NCI-H1930 (cell line): ENCODE measurements at places on chromosomes 11 and 22.

GRCh38 chr11:12862696-12863469 is 146.2 kb upstream of the RASSF10 start:
- DNase-seq, result no peak

DNA sequence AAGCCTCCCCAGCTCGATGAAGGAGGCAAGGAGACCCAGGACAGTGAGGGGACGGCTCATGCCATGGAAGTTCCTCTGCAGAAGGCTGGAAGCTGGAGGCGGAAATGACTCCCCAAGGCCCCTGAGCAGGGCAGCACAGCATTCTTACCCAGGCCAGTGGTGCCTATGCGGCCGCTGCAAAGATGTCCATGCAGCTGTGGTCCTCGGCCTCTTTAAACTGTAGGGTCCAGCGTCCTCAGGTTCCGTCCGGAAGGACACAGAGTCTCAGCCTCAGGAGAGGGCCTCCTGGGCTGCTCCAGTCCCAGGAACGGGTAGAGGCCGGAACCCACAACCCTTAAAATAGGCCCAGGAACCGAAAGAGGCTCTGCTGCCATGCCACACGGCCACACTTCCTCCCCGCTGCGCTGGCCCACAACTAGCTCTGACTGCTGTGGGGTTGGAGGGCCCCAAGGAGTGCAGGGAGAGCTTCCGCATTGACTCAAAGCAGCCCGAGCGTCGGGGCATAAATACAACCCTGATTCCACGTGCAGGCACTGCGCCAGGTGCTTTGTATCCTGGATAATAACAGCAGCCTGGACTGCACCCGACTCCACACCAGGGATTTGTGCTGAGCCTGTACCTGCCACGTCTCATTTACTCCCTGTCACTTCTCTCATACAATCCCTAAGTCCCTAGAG is 5.5 kb downstream of the KIAA0930 start:
- no peak for DNase-seq

DNA sequence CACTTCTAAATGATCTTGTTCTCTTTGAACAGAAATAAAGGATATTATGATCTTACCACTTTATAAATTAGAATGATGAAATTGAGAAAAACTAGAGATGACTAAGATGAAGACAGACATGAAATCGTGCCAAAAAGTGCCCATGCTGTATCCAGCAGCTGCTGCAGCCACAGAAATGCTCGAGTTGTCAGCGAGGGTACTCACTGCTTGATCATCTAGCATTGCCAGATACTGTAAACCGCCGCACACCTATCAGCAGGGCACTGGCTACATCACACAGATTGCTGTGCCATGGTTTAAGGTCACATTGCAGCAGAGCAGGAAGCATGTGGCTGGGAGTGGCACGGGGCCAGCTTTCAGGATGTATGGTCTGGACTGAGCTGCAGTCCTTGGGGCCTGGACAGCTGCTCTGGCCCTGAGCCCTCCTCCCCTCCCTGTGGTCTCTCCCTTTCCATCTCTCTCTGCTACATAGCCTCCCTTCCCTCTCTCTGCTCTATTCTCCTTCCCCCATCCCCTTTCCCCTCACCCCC is 51.0 kb upstream of the SEPTIN5 start:
- no peak for DNase-seq

DNA sequence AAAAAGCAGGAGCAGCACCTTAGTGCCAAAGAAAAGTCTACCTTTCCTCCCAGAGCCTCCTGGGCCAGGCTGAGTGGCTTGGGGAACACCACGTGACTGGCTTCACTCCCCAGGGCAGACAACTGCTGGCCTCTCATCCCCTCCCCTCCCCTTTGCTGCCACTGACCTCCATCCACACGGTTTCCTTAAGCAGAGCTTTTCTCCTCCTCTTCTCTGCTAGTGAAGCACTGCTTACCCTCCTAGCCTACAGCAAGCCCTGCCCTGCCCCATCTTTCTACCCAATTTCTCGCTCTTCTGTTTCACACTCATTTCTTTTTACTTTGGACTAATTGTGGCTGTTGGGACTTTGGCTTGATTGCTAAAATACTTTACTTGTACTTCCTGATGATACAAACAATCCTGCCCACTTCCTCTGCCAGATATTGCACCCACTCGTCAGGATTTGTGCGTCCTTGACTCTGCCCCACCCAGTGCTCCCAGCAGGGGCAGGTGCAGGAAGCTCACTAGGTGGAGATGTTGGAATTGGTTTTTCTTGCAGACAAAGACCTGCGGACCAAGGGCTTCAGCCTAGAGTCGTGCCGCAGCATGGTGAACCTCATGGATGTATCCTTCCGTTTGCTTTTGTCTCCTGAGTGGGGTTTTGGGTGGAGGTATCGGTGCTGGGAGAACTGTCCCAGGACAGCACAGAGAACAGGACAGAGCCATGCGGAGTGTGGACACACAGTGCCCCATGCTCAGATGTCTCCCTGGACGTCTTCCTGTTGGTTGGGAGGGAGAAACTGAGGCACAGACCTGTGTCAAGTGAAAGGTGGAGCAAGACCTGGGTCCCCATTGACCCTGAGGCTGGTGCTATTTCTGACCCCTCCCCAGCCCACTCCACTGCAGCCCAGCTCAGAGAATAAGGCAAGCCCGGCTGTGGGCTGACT is 27.3 kb downstream of the CAPN1 start:
- no peak for DNase-seq

- DNase-seq, result no peak
Observed at GRCh38 chr11:94762208-94762607, 5.9 kb upstream of the AMOTL1 start.

GRCh38 chr11:27022659-27023251 is 17.9 kb upstream of the BBOX1 start:
- no peak for DNase-seq

- no peak for DNase-seq
Observed at GRCh38 chr11:68328374-68329091, 16.1 kb downstream of the LRP5 start.

GRCh38 chr11:117997823-117998579 is 11.8 kb downstream of the IL10RA start:
- no peak for DNase-seq

GRCh38 chr22:35749808-35750207 is 32.1 kb downstream of the APOL5 start:
- DNase-seq, result no peak

DNA sequence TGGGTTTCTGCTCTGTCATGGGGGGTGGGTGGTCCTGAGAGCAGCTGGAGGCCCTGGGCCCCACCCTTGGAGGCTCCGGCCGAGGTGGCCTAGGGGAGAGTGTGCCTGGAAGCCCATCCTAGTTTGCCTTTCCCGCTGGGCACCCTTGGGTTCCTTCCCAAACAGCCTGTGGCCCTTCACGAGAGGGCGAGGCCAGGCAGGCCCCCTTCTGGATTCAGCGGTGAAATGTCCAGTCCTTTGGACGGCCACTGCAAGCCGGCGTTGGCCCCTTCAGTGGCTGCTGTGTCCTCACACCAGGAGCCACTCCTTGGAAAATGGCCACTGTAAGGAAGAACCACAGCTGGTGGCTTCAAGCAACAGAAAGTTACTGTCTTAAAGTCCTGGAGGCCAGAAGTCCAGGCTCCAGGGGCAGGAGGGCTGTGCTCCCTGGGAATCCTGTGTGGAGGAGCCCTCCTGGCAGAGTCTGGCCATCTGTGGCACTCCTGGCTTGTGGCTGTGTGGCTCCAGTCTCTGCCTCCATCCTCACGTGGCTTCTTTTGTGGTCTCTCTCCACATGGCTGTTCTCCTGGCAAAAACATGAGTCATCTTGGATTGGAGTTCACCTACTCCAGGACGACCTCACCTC is 854.1 kb downstream of the TBC1D22A start:
- DNase-seq, result no peak

DNA sequence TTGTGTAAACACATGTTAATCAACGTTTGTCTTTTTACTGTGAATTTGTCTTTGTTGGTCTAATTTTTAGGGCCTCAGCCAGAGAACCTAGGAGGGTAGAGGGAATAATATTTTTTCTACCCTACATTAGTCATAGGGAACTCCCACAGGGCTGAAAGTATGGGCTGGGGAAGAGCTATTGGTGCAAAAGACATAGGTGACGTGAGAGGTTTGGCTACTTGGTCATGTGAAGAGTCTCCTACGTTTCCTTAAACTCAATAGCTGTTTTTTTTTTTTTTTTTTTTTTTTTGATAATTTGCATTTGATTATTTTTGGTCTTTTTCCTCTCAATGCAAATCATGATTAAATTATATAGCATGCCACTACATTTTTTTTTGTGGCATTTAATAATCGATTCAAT is 15.9 kb upstream of the MMP7 start:
- no peak for DNase-seq

- DNase-seq, result no peak
Observed at GRCh38 chr11:47406896-47407745, 1.3 kb upstream of the SLC39A13 start.

DNA sequence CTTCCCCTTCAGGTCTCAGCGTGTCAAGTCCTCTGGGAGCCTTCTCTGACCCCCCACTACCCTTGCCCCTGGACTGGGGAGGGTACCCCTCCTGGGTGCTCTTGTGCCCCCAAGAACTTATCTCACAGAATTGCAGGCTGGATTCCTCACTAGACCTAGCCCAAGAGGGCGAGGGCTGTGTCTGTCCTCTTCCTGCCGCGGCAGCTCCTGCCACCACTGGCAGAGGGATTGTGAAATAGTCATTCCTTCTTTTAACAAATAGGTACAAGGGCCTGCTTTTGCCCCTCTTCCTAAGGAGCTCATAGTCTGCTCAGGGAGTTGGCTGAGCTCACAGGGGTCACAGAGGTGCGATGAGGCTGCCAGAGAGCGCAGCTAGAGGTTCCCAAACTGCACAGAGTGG is 5.5 kb downstream of the RAB36 start:
- DNase-seq, result no peak

DNA sequence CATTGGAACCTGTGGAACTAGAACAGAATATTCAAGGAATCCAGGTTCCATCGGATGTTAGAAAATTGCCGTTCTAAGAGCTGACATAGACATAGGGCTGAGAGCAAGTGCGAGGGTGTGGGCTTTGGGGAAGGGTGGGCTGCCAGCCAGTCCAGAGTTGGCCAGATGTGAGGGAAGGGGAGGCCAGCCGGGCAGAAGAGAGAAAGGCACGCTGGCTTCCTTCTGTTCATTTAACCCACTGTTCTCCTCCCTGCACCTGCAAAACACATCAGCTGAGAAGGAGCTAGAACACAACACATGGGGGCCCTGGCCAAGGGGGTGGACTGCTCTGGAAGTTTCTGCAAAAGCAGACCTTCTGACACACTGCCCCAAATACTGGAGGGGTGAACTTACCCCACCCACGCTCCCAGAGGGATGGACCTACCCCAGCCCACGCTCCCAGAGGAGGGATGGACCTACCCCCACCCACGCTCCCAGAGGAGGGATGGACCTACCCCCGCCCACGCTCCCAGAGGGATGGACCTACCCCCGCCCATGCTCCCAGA is 98.0 kb downstream of the SHANK2 start:
- DNase-seq, result no peak
